Upper lobe of right lung (tissue), 1 donor: ENCODE measurements at places on chromosomes 7 and 10.

DNA sequence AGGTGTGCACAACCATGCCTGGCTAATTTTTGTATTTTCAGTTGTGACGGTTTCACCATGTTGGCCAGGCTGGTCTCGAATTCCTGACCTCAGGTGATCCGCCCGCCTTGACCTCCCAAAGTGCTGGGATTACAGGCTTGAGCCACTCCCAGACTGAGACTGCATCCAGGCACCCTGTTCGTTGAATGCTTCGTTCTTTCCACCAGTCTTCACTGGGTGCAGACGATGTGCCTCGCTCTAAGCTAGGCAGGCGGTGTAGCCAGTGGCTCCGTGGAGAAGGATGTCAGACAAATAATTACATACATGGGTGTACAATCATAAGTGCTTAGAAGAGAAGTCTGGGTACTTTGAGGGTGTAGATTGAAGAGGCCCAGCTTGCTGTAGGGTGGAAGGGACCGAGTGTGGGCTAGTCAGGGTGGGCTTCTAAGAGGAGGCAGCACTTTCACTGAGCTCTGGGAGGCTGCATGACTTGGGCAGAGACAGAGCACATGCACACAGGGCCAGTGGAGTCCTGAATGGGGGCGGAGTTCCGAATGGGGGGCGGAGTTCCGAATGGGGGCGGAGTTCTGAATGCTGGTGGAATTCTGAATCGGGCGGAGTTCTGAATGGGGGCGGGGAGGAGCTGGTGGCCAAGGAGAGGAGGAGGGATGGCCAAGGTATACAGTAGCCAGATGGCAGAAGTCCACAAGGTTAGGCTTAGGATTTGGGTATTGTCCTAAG is 74.3 kb downstream of the COL26A1 start:
- peaks cover 21% of the 10 kb centered on the region for H3K27me3 ChIP-seq
- no peak overlapping the region for H3K27ac ChIP-seq
- H3K4me3 ChIP-seq = no peak overlapping the region
- no peaks in the 10 kb centered on the region for H3K4me1 ChIP-seq

DNA sequence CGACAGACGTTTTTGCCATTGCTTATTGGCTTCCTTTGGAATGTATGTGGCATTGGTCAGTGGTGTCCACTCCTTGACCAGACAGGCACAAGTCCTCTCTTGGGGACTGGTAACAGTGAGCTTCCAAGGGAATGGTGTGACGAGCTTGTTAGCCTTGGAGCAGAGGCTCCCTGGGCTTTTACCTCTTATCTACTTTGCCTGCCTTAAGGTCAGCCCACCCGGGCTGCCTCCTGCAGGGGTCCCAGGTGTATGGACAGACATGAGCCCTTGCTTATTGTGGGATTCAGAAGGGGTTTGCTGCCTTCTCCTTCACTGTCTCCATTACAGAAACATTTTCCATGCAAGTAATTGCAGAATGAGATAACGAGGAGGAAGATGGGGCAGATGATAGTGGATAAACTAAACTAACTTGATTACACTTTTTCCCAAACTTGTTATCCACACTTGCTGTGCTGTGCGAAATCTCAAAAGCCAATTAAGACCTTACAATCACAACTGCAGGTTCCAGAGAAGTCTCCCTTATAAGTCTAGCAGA is 29.7 kb downstream of the PLPP4 start:
- DNase-seq = no peak
- H3K4me3 ChIP-seq = no peak overlapping the region
- no peaks in the 10 kb centered on the region for H3K27me3 ChIP-seq
- H3K36me3 ChIP-seq = no peaks in the 10 kb centered on the region
- no peaks in the 10 kb centered on the region for H3K4me1 ChIP-seq
- no peak overlapping the region for H3K27ac ChIP-seq

GRCh38 chr7:76318488-76319353 is 16.2 kb downstream of the HSPB1 start:
- H3K27me3 ChIP-seq = no peaks in the 10 kb centered on the region
- peak; percentile 83 for DNase-seq
- H3K27ac ChIP-seq = peak overlapping the region; percentile 94
- H3K36me3 ChIP-seq = no peaks in the 10 kb centered on the region
- H3K4me1 ChIP-seq = peaks cover 18% of the 10 kb centered on the region
- H3K4me3 ChIP-seq = peak overlapping the region; percentile 90

DNA sequence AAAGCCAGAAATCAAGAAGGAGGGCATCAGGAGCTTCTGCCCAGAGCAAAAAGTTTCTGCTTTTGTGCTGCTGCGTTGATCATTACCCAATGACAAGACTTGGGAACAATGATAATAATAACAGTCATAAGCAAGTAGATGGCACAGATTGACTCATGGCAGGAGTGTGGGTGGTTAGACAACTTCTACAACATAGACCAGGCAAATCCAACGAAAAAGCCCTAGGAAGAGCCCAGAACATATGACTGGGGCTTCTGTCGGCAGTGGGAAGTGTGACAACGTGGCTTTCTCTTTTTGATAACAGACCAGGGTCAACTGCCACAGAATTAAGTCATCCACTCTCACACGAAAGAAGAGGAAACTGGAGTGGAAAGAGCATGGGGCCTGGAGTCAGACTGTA is 85.4 kb upstream of the TRIL start:
- no peaks in the 10 kb centered on the region for H3K27me3 ChIP-seq
- DNase-seq = no peak
- no peaks in the 10 kb centered on the region for H3K36me3 ChIP-seq
